Transverse colon (tissue), 4 donors: ENCODE measurements at places on chromosomes 6 and 20.

DNA sequence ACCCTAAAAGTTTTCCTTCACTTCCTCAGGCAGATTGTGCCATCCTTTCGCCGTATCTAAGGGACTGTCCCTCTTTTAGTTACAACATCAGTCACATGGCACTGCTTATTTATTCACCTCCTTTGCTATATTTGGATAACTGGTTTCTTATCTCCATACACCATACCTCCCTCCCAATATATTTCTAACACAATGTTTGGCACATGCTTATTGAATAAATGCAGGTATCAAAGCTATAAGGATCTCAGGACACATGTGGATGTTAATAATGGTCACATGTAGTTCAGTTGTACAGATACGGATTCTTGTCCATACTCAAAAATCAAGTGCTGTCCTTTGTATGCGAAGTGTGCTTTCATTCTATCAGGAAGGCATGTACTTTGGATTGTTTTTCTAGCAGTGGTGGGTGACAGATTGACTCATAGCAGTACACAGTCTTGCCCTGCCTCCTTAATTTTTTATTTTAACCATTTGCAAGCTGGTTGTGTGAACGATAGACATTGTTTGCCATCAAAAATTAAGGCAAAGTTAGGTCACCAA lies 407.1 kb upstream of the RUNX2 start:
- no peak for DNase-seq

DNA sequence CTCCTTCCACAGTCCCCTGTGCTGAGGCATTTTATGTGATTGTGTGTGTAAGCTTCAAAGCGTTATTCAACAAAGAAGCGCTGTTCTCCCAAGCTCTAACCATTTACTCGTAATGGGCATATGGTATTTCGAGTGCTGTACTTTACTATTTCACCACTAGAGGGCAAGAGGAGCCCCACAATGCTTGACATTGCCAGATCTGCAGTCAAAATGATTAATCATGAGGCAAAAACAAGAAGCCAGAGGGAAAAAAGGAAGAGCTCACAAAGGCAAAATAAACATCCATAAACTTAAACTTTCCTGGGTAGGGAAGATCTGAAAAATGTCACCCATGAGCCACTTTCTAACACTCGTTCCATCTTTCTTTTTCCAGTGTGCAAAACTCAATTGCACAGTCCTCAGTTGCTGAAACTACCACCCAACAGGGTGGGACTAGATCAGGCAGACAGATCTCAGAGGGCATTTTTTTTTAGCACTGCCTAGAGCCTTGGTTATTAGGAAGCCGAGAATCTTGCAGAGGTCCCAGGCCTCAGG lies 215.0 kb upstream of the PLCB4 start:
- no peak for DNase-seq

DNA sequence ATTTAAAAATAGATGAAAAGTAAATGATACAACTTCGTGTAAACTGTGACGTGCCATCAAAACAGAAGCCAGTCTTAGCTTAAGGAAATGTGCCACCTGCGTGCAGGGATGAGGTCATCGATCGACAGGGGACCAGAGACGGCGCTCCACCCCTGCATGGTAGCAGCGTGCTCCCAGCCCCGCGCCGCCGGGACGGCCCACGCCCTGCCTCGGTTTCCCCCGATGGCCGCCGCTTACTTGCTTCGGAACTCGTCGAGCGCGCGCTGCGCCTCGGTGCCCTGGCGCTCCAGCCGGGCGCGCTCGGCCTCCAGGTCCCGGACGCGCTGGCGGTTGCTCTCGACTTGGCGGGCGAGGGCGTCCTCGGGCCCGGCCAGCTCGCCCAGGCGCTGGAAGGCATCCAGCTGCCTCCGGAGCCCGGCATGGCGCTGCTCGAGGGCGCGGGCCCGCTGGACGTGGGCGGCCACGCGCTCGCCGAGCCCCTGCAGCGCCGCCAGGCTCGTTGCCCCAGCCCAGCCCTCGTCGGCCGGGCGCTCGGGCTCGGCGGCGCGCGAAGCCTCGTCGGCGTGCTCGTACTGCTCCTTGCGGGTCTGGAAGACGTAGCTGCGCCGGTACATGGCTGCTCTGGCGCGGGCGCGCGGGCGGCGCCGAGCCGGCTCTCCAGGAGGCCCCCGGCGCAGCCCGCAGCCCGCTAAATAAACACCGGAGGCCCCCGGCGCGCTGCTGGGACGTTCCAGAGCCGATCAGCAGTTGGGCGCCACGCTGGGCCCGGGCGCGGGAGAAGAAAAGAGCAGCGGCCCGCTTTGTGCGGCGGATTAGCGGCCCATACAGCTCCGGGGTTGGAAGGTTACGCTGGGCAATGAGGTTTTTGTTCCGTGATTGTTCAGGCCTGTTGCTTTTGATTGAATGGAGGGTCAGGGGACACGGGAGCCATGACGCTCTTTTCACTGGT lies at the start of gene BFSP1:
Gene BFSP1, minus strand, starts transcription at position 664 of the 949 bp plus-strand sequence. Its CDS starts 50 bp downstream, at position 614.
- DNase-seq: peak; percentile 56

GRCh38 chr6:12923644-12924235 lies 207.2 kb downstream of the PHACTR1 start:
- no peak for DNase-seq

DNA sequence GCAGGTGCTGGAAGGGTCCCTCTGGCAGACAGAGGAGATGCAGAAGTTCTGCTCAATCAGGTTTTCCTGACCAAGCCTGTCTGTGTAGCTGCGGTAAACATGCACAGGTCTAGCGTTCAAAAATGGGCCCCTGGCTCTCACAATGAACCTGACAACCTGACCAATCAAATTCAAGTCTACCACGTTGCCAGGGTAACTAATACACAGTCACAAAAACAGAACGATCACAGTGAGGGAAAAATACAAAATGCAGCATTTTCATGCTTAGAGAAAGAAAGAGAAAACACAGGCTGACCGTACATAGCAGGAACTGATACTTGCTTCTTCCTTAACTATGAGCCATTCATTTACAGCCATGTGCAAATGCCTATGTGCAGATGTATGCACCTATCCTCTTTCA lies 353.1 kb upstream of the TSHZ2 start:
- DNase-seq: no peak

DNA sequence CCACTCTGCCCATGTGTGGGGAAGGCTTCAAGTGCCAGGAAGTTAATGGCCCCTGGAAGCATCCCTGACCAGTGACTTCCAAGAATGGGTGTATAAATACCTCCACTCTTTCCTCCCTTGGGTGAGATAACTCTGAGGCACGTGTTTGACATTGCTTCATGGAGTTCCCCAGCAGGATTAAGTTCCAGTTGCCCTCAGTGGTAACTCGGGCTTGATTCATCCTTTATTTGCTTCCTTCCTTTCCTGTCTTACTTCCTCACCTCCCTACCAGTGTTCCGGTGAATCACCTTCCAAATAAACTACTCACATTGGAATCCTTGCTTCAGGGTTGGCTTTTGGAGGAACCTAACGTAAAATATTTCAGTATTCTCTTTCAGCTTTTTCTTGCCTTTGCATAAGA lies 84.6 kb upstream of the JAG1 start:
- DNase-seq: no peak

DNA sequence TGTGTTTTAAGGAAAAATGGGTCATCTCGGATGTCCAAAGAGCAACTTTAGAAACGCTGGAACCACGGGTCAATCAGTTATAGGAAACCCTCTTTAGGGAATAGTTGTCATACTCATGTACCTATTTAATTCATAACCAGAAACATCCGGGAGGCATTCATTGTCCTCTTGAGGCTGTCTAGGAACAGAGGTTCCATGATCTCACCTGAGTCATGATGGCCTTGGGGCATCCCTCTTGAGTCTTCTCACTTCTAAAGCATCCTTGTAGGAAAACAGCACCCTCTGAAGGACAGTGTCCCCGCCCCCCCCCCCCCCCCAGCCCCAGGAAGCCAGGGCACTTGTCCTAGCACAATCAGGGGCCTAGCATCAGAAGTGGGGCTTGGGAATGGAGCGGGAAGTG lies 46.3 kb upstream of the CDH4 start:
- DNase-seq: no peak

DNA sequence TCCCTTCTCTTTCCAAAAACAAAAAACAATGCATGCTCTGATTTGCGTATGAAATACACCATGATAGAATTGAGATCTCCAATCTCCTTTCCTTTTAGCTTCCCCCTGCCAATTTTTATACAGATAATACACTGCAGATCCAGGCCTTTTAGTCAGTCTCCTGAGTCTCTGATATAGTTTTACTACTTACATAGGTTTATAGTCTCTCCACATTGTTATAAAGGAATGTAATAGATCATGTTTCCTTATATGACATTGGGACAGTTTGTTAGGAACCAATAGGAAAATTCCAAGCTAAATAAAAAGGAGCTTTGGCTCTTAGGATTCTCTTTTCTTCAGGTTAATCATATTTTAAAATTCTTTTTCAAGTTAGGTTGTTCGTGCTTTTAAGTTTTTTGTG lies 36.5 kb downstream of the TBPL1 start:
- DNase-seq: no peak

GRCh38 chr6:74343804-74344203 lies 647.8 kb downstream of the CD109 start:
- no peak for DNase-seq

DNA sequence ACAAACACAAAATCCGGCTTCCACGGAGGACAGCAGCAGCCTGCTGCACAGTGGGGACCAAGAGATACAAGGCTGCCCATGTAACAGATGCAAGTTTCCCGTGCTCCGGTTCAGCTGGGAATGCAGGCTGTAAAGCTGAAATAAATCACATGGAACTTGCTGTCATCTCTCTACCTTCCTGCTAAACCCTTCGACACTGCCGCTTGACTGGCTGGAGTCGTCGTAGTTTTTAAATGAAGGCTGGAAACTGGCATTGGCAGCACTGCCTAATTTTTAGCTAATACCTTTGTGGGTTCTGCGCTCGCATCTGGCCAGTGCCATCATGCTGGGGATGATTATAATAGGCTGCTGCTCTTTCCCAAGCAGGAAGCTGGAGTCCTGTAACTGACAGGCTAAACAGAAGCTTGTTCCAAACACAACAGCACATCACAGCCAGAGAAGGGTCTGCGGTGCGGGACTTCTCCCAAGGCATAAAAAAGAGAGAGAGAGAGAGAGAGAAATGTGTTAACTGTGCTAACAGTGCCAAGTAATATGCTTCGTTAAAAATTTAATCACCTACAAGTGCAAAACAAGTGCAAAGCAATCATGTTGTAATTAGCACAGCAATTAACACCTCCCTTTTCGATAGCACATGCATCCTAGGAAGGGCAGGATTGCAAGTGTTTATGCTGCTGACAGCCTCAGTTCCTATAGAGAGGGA lies 146.1 kb downstream of the TFAP2A start:
- DNase-seq: no peak

DNA sequence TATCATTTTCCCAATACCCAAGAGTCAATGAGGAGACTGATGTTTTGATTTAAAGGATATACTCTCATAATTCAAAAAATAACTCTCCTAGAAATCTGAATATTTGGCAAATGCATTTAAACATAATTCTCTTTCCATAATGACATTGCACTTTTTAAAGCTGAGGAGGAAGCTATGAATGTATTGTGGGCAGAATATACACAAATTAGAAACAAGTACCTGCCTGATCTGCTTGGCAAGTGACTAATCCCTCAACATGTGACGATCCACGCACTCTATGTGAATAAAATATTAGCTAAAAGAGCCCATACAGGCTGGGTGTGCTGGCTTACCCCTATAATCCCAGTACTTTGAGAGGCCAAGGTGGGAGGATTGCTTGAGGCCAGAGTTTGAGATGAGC lies 88.3 kb upstream of the CCDC28A start:
- no peak for DNase-seq

DNA sequence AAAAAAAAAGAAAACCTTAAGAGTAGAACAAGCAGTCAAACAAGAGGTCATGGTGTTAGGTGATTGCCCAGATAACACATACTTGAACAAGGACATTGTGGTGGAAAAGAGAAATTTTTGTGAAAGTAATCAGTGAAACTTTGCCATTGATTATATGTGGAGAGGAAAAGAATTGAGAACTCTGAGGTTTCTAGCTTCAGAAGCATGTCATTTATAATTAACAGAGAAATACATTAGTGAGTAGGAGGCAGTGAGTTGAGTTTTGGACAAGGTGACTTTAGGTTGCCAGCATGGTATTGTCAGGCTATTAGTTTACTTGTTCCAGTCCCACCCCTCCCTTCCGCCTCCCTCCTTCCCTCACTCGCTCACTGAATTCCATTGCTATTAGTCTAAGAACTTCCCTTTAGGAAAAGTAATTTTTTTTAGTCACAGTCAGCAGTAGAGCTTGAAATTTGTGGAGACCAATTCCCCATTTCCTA lies 17.2 kb downstream of the TAB2 start:
- no peak for DNase-seq
